Kasumi-1 (cell line): ENCODE measurements at places on chromosomes 16 and 17.

- peak; percentile 85 for DNase-seq
Measured at GRCh38 chr16:84085773-84086172, 31.0 kb downstream of the MBTPS1 start.

- DNase-seq = no peak
Measured at GRCh38 chr17:3528880-3529511, 28.6 kb downstream of the TRPV3 start.

GRCh38 chr17:55426851-55427586 lies 5.4 kb upstream of the MMD start:
- no peak for DNase-seq

- DNase-seq = peak; percentile 80
Measured at GRCh38 chr16:87956365-87957231, 5.4 kb downstream of the BANP start.

DNA sequence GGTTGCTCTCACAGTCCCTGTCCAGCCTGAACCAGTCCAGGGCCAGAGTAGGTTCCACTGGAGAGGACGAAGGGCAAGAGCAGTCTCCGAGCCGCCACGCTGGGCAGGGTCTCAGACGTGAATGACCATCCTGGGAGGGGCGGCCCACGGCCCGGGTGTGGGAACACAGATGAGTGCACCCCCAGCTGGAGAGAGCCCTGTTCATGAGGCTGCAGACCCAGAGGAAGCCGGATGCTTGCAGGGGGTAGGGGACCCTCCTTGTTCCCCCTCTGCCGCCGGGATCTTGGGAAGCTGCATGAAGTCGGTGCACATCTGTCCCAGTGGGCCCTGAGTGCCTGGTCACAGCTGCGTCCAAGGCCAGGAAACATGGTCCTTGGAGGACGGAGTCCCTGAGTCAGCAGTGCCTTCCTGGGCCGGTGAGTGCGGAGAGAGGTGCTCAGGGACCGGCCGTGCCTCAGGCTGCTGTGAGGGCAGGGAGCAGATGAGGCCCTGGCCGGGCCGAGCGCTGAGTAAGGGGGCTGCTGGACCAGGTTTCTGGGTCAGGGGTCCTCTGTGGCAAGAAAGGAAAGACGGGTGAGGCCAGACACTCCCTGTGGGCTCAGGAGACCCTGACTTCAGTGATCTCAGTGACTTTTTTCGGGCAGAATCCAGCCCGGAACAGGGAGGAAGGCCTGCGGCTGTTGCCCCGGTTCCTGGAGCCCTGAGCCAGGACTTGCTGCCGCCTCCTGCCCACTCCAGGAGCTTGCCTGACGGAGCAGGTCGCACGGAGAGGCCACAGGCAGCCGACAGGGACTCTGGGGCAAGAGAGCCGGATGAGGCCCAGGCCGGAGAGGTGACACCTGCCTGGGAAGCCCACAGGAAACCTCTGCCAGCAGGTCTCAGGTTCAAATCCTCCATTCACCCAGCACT lies 45.8 kb downstream of the ACTG1 start:
- no peak for DNase-seq

DNA sequence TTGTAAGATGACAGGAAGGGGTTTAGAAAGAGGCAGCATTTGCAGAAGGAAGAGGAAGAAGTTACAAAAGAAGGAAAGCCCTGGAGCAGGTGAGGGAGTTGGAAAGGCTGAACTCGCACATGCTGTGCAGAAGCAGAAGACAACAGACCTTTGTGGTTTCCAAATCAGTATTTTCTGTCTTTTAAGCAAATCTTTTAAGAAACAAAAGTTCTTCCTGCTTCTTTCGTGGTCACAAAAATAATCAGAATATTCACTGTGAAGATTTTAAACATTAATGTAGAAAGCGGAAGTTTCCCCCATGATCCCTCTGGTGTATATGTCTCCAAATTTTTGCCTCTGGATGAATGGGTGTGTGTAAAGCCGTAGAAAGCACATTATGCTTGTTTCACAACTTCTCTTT lies 25.8 kb downstream of the ZNRF1 start:
- DNase-seq = peak; percentile 83

DNA sequence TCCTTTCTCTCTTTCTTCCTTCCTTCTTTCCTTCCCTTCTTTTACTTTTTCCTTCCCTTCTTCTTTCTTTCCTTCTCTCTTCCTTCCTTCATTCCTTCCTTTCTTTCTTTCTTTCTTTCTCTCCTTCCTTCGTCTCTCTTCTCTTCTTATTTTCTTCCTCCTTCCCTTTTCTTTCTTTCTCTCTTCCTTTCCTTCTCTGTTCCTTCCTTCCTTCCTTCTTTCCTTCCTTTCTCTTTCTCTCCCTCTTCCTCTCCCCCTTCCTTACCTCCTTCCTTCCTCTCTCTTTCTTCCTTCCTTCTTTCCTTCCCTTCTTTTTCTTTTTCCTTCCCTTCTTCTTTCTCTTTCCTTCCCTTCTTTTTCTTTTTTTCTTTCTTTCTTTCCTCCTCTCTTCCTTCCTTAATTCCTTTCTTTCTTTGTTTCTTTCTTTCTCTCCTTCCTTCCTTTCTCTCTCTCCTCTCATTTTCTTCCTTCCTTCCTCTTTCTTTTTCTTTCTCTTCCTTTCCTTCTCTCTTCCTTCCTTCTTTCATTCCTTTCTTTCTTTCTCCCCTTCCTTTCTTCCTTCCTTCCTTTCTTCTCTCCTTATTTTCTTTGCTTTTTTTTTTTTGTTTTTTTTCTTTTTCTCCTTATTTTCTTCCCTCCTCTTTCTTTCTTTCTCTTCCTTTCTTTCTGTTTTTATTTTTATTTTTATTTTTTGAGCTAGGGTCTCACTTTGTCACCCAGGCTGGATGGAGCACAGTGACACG lies 22.8 kb downstream of the GPR142 start:
- DNase-seq = no peak

GRCh38 chr17:2122641-2123302 lies 67.9 kb downstream of the HIC1 start:
- DNase-seq = peak; percentile 10

- no peak for DNase-seq
Measured at GRCh38 chr17:79625706-79626105, 14.9 kb upstream of the RBFOX3 start.

DNA sequence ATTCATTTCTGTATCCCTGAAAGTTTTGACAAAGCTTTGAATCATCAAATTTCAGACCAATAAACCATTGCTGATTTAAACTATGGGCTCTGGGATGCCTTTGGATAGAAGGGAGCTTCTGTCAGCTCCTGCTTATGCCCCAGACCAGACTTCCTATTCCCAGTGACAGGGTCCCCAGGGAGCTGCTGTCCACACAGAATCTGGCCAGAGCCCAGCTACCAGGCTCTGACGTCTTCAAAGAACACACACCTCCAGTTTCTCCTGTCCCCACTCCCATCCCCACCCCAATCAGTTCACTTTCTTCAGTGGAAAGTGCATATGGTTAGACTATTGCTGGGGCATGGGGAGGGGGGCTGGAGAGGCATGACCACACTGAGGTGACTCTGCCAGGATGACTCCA lies 51.6 kb upstream of the SREBF1 start:
- no peak for DNase-seq

GRCh38 chr17:74877592-74878548 lies 5.1 kb upstream of the FDXR start:
- no peak for DNase-seq

DNA sequence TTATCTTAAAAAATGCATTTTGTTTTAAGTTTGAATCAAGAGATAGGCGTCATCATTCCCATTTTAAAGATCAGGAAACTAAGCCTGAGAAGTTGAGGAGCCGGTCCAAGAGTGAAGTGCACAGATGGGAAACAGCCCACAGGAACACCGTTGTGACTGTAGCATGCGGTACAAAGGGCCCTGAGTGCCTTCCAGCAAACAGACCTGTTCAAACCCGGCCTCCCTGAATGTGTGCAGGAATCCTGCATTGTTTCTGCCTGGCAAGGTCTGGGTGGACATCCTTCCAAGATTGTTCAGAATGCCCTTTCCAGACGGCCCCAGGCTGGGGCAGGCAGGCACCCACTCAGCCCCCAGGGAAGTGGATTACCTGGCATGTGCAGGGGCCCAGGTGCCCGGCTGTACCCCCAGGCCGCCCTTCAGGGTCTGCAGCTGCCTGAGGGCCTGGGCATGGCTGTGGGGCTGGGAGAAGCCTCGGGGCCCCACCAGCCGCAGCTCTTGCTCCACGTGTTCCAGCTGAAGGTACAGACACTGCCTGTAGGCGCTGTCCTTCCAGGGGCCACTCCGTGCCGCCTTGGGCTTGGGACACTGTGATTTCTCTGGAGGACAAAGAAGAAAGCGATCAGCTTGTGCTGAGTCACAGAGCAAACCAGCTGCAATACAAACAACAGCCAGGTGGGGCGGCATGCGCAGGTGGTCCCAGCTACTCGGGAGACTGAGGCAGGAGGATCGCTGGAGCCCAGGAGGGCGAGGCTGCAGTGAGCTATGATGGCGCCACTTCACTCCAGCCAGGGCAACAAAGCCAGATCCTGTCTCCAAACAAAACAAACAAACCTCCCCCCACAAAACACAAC lies 45.0 kb upstream of the GCSH start:
- DNase-seq = no peak

- DNase-seq = no peak
Measured at GRCh38 chr16:64098451-64098850, 1023.4 kb downstream of the CDH11 start.

DNA sequence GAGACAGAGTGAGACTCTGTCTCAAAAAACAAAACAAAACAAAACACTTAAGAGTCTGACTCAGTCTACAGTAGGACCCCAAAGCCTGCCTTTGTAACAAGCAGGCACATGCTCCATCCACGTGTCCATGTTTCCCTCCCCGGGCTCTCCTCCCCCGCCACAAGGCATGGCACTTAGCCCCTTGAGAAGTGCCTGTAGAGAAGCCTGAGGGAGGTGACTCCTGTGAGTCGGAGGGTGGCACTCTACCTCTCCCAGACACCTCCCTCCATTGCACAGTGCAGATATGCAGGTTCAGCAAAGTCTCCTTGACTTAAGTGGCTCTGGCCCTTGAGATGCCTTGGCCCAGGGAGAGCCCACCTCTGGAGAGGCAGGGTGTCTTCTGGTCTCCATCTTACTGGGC lies 6.8 kb downstream of the FHOD1 start:
- DNase-seq = no peak

DNA sequence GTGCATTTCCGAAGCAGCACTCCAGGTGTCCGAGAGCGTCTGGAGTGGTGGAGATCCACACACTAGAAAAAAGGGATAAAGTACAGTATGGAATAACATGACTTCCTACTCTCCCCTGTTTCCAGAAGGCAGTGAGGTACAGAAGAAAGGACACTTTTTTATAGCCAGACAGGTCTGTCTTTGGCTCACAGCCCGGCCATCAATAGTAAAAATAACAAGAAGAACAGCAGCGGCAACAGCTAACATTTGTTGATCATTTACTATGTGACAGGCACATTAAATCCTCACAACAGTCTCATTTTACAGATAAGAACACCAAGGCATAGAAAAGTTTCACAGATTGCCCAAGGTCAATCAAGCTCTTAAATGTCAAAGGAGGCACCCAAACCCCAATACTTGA lies 16.2 kb downstream of the DYNLRB2 start:
- DNase-seq = no peak

- DNase-seq = no peak
Measured at GRCh38 chr16:50244504-50245416, 21.6 kb upstream of the ADCY7 start.

GRCh38 chr16:3364774-3365427 lies 9.2 kb downstream of the OR2C1 start:
- no peak for DNase-seq

DNA sequence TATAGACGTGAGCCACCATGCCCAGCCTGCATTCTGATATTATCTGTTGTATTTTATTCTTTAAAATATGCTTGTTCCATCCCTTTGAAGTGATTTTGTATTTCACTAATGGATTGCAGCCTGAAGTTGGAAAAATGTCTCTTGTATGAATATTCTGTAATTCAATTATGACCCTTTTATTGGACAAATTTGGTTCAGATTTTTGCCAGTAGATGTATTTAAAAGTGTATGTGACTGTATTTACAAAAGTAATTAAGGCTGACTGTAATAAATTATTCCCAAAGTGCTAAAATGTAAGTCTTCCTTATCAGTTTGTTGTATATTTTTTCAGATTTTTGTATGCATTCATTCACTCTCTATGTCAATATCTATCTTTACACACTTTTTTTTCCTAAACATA lies 23.8 kb downstream of the PPM1E start:
- DNase-seq = no peak

- DNase-seq = no peak
Measured at GRCh38 chr16:49422896-49423295, 49.3 kb downstream of the C16orf78 start.

DNA sequence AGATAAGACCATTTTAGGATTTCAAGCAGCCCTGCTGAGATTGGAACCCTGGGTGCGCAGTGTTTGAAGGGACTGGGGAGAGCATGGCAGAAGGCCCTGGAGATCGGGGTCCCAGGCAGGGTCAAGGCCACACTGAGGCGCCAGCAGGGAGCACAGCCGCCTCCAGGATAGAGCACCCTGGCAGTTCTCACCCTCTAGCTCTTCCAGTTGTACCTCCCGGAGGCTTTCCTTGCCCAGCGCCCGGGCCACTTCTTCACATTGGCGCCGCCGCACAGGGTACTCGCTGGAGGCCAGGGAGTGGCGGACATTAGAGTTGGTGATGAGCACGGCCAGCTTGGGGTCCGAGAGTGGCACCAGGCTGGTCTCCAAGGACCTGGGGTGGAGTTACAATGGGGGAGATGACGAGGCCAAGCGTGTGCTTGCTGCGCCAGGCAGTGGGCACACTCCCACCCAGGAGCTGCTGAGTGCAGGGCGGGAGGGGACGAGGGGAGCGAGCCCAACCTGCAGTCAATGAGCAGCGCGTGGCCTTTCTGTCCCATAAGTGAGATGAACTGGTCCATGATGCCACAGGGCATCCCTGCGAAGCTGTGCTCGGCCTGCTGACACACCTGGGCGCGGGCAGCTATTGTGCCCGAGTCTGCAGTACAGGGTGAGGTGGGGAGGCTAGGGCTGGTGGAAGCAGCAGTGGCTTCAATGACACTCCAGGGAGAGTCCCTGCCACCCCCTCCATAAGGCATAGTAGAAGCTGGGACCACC lies 2.3 kb downstream of the GALK1 start:
- no peak for DNase-seq

GRCh38 chr17:49180998-49181635 lies 29.3 kb downstream of the GNGT2 start:
- no peak for DNase-seq

DNA sequence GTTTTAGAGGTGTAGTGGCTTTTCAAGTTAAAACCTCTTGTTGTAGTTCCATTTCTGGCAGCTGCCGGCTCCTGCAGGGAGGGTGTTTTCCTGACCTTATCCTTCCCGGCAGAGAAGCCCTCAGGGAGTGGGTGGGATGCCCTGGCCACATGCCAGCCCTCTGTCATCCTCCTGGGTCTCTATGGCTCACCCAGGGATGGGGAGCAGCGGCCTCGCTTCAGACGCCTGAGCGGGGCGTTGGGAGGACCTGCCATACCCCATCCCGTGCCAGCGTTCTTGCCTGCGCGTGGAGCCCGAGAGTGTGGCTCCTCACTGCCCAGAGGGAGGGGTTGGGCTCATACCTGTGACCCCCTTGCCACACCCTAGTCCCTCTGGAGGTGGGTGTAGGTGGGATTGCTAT lies 11.9 kb downstream of the KCNJ12 start:
- no peak for DNase-seq

DNA sequence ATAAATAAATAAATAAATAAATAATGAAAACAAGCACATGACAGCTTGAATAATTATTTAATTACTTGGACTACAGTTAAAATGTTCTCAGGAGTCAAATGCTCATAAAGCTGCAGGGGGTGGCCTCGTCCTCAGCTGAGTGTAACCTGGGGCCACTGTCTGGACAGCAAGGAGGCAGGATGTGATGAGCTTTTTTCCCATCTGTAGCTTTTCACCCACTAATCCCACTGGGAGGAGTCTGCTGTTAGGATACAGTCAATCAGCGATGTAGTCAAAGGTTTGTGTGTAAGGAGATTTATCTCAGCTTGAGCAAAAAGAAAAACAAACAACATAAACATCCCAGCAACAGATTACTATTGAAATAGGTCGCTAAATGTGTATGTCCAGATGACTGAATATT lies 22.5 kb downstream of the ZCCHC14 start:
- no peak for DNase-seq
